ENCODE measurements at places on chromosomes 11 and 22.

DNA sequence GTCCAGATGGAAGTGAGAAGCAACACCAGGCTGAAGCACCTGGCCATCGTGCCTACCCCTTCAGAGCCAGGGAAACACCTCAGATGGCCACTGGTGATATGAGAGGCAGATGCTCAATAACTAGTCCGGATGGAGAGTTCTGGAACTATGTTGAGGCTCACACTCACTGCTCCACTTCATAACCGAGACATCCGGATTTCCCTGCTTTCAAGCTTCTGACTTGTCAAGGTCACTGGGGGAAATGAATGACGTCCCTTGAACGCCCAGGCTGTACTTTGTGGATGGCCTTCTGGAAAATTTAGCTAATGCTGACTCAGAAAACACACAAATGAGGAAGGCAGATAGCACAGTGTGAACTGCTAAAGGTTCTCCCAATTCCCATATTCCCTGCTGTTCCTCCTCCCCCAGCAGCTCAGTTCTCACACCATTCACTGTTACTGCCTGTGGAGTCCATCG, at the start of gene LYVE1:
LYVE1 (minus strand) TSS at position 180 of the 456 bp plus-strand sequence; CDS start at position 47, 133 bp downstream.
- DNase-seq, result no peak

DNA sequence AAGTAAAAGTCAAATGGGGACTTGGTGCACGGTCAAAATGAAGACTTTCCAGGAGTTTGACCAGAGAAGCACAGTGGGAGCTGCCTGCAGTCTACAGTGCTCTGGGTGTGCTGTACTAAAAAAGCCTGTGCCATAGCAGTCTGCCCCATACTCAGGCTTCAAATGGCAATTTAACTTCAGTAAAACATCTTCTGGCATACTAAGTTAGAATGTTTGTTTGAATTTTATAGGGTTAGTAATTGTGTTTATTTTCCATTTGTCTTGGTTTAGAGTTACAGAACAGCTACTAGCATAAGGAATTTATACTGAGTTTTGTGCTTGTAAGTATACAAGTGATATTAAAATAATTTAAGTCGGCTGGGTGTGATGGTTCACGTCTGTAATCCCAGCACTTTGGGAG, 29.3 kb upstream of the LIPT2 start:
- no peak for DNase-seq

GRCh38 chr11:128497061-128497775, 90.1 kb downstream of the ETS1 start:
- DNase-seq, result no peak

DNA sequence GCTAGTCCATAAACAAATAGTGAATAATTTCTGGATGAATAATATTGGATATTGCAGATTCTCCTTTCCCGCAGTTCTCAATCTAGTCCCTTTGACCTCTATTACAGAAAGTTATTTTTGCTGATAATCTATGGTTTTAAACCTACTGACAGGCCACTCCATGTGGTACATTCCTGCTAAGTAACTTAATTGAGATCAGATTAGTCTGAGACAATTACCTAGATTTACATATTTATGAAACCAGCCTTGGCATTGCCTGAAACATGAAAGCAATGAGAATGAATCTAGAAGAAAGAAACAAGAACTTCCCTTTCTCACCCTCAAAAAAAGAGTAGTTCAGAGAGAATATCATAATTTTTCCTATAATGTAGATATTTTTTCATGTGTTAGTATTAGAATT, 964.2 kb downstream of the JRKL start:
- no peak for DNase-seq

DNA sequence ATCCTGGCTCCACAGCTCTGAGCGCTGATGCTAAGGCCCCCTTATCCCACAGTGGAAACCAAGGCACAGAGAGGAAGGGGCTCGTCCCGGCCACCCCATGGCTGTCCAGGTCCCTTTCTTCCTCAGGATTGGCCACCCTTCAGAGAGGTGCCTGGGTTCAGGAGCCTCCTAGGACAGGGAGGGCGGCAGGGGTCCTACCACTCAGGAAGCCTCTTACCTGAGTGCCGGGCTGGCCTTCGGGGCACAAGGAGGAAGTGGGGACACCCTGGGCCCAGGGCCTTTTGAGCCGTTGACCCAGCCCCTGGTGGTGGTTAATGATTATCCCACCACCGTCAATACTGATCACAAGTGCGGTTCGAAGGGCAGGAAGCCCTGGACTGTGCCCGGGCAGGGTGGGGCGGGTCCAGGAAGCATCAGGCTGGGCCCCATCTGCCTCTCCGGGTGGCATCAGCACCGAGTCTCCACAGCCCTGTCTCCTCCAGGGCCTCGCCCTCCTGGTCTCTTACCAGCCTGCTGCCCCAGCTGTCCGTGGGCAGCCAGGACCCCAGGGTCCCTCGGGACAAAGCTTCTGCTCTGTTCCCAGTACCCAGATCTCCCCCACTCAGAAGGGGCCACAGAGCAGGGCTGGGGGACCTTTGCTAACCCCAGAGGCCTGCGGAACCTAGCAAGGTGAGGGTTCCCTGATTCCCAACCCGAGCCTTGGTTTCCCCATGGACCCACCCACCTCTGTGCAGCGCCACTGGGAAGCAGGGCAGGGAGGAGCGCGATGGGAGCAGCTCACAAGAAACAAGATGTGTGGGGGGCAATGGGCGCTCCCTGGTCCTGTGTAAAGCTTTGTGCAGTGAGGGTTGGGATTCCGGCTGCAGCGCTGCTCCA, 15.0 kb upstream of the EHD1 start:
- DNase-seq, result no peak

GRCh38 chr11:65499713-65500386, 1.0 kb downstream of the MALAT1 start:
- no peak for DNase-seq

DNA sequence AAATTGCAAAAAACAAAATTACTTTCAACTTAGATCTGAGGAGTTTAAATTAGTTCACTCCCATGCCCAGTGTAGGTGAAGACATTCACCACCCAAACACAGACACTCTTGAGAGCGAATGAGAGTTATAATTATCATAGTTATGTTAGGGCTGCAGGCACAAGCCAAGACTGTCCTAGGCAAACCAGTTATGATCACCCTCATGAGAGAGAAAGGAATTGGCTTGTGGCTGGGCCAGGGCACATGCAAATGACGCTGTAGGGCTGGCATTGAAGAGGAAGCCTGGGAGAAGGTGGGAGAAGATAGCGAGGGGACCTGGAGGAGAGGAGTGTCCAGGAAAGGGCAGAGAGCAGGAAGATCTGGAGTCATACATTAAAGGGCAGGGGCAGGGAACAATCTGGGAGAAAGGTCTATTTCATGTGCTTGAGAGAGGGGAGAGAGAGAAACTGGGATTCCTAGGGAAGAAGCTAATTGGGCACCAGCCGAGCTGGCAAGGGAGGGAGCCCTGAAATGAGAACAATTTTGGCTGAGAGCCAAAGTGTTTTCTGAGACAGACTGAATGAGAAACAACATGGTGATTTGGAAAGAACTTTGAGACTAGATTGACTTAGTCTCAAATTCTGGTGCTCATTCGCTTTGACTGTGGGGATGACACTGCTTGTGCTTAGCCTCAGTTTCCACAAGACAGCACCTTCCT, 279.9 kb downstream of the KIRREL3 start:
- DNase-seq, result no peak
